ENCODE measurements at places on chromosomes 11 and 22. TPM values are rescaled to one million over a fixed set of nuclear protein-coding genes. Genes with fewer than 3 reads are reported as not detected.

Gene GLYATL1
- under 0.01 TPM for total RNA-seq

Gene TBX10
- total RNA-seq: not detected

Gene DENND6B
- 2.3 TPM for total RNA-seq

Gene CTSF
- 9.9 TPM for total RNA-seq

Gene TRIM49
- not detected for total RNA-seq

Gene SLC6A5
- total RNA-seq: not detected

Gene SDHAF2
- total RNA-seq: 37.6 TPM

Gene OR8G5
- total RNA-seq: not detected

Gene CALCA
- not detected for total RNA-seq

Gene H19
- 161 TPM for total RNA-seq

Gene TREH
- total RNA-seq: not detected

Gene TRPC6
- total RNA-seq: 26.4 TPM

Gene ILK
- 298 TPM for total RNA-seq

Gene CDC42BPG
- under 0.01 TPM for total RNA-seq

Gene SCO2
- 2.6 TPM for total RNA-seq

Data from fibroblast of villous mesenchyme (primary cell).